CD4-positive, alpha-beta memory T cell (primary cell): ENCODE measurements at places on chromosomes 11 and 22. TPM values are rescaled to one million over a fixed set of nuclear protein-coding genes. Genes with fewer than 3 reads are reported as not detected.

DNA sequence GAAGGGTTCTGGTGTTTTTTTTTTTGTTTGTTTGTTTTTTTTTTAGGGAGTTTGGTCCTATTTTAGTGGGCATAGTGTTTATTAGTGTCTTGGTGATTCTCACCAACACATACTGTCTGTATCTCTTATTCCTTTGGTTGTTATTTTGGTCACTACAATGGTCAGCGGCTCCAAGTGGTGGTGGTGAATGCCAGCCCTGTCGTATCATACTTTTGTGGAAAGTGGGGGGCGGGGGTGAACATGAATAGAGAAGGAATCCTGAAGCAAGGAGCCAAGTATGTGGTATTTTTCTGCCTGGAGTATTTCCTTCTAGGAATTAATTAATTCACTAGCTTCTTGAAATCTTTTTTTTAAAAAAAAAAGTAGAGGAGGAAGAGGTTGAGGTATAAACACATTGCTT lies 79.6 kb downstream of the GRK3 start:
- no peak overlapping the region for H3K4me3 ChIP-seq
- H3K36me3 ChIP-seq = no peaks in the 10 kb centered on the region
- no peak overlapping the region for H3K27ac ChIP-seq
- no peaks in the 10 kb centered on the region for H3K27me3 ChIP-seq

- DNase-seq = no peak
- peaks cover 3% of the 10 kb centered on the region for H3K27me3 ChIP-seq
- peaks cover 39% of the 10 kb centered on the region for H3K4me1 ChIP-seq
- peaks cover 5% of the 10 kb centered on the region for H3K36me3 ChIP-seq
- H3K4me3 ChIP-seq = no peak overlapping the region
Observed at GRCh38 chr11:824292-824880, 3.3 kb upstream of the CRACR2B start.

DNA sequence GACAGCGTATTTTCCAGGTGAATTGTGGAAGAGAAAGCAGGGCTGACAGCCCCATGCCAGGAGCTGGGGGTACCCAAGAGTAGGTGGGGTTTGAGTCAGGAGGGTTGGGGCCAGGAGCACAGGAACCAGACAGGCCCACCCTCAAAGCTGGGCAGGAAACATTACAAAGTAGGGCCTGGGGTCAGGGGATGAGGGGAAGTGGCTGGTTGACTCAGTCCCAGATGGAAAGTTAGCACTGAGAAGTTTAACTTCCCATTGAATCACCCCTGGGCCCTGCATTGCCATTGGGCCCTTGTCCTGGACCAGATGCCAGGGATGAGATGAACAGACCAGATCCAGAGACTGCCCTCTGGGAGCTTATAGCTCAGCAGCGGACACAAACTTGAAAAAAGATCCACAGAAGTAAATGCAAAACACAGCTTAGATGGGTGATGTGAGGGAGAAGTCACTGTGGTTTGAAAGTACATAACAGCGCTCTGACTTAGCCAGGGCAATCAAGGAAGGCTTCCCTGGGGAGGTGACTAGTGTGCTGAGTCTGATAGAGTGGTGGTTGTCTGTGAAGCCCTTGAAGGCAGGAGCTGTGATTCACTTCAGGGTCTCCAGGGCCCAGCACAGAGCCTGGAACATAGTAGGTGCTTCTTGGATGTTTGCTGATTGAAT lies 2.2 kb downstream of the MAFF start:
- no peak overlapping the region for H3K4me3 ChIP-seq
- peak overlapping the region; percentile 5 for H3K27ac ChIP-seq
- H3K27me3 ChIP-seq = no peaks in the 10 kb centered on the region
- no peaks in the 10 kb centered on the region for H3K36me3 ChIP-seq
- no peak for DNase-seq
- peaks cover 32% of the 10 kb centered on the region for H3K4me1 ChIP-seq

GRCh38 chr22:41504397-41504796 lies 35.5 kb downstream of the ACO2 start:
- no peaks in the 10 kb centered on the region for H3K4me1 ChIP-seq
- DNase-seq = no peak
- no peak overlapping the region for H3K27ac ChIP-seq
- H3K36me3 ChIP-seq = peaks cover 41% of the 10 kb centered on the region

Gene CTNND1
- 11.1 TPM for total RNA-seq
